ENCODE measurements at places on chromosomes 12 and 14. TPM values are rescaled to one million over a fixed set of nuclear protein-coding genes. Genes with fewer than 3 reads are reported as not detected.

MYG1 gene
- 49.8 TPM for total RNA-seq

GPR132 gene
- total RNA-seq, result under 0.01 TPM

ETFBKMT gene
- 2.5 TPM for total RNA-seq

MYRFL gene
- not detected for total RNA-seq

CPNE8 gene
- total RNA-seq, result not detected

- DNase-seq, result peak; percentile 95
These were observed at the start of gene MARK3 for GRCh38 chr14:103385152-103385928. MARK3 (plus strand) TSS chr14:103385415; CDS start chr14:103386030, 615 bp downstream.

DNA sequence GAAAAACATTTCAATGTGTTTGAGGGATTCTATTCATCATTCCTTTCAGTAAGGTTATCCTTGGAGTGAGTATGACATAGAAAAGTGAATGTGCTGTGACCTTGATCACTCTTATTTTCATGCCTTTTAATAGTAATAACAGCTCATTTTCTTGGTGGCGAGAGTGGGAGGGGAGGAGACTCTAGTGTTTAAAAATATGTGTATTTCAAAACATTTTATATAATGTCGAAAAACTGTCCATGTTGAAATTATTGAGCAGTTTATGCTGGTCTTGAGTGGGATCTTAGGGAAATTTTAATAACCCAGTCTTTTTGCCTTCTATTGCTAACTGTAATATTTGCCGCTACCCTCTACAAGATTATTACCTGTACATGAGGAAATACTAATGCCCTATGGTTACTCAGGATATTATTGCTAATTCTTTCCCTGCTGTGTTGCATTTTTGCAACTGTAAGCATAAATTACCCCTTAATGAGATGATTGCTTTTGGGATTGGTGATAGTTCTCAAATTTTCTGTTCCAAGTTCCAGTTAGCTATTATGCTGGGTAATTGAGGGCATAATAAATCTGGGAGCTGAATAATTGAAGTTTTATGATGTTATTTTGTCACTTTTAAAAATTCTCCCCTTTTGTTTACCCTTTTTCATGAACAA lies 21.9 kb downstream of the ATF7IP start:
- no peak for DNase-seq

- no peak for DNase-seq
These were observed 717 bp downstream of the WNT10B start for GRCh38 chr12:48970702-48971334.

DNA sequence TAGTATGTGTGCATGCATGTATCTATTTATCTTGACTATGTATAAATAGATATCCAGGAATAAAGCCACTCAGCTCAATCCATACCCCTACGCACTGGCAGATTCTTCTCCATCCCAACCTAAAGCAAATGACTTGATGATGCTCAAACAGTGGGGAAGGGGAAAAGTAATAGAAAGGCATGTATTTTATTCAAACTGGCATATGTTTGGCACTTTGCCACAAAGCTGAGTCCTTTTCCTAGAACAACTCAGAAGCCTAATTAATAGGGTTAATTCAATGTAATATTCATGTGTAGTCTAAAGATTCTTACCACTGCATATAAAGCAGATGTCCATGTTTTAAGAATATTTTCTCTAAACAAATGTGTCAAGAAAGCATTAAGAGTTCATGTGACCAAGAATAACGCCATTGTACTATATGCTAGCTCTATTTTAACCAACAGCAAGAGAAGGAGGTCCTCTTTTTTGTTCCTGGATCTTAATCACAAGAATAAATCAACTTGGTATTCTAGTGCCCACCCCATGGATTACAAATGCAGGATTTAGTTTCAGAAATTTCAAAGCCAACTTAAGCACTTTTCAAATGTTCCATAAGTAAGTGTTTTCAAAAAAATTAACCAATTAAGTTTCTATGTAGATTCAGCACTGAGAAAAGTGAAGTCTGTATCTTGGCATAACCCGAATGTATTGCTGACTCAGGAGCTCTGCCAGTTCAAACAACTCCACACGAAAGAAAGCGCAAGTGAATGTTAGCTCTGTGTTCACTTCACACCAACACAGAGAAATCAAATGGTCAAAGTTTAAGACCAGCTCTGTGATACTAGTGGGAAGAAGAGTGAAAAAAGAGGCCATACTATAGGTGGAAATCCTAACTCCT lies 233.6 kb downstream of the MED13L start:
- no peak for DNase-seq

GRCh38 chr12:69898236-69898635 lies 73.2 kb downstream of the MYRFL start:
- DNase-seq, result peak; percentile 46

DNA sequence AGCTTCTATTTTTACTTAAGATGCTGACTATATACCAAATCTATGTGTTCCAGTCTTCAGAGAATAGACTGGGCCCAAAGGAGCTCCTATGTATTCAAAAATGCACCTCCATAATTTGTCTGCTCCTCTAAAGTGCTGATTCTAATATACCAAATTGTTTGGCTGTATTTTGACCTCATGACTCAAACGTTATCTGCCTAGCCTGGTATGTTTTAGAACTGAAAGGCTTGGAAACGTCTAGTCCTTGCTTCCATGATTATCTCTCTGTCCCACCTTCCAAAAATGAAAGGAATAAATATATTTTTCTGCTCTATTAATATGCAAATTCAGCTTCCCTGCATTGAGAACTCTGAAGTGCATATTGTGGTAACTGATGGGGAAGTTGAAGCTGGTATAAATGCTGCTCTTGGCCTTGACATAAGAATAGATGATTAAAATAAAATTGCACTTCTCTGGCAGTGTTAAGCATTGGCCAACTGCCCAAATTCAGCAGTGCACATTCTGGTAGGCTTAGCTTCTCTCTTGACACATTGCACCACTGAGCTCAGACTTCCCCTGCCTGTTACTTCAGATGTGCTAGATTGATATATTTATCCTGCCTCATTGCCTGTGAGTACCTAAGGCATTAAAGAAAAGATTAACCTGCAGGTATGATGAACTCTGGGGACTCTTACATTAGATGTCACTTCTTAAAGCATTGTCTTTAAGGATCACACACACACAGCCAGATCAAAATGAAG lies 882.3 kb downstream of the RPS29 start:
- DNase-seq, result no peak

GRCh38 chr12:105076098-105076497 lies 8.2 kb downstream of the ALDH1L2 start:
- DNase-seq, result peak; percentile 71

DNA sequence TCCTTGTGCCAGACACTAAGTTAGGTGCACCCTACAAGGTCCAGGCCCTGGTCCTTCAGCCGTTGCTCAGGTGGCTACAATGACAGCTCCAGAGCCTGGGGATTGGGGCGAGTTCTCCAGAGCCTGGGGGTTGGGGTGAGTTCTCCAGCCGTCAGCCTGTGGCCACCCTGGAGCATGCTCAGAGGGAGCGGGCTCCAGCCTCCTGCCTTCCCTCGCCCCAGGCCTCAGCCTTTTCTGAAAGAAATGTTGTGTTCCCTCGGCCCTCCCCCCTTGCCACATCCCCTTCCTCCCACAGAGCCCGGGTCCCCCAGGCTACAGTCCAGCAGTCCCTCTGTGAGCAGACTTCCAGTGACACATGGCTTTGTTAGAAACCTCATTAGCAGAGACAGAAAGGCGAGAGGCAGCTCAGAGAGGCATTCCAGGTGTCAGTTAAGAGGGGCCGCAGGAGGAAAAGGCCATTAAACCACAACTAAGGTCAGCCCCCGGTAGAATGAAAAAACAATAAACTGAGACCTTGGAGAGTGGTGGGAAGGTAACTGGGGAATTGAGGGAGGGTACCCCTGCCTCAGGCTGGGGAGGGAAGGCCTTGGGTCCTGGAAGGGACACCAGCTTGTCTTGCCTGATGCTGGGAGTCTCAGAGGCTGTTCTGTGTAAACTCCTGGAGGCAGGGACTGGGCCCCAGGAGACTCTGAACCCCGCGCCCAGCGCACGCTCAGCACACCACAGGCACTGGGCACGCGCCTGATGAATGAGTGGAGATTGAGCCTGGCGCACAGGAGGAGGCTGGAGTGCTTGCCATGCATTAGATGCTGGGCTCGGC lies 23.1 kb upstream of the COL2A1 start:
- no peak for DNase-seq

DNA sequence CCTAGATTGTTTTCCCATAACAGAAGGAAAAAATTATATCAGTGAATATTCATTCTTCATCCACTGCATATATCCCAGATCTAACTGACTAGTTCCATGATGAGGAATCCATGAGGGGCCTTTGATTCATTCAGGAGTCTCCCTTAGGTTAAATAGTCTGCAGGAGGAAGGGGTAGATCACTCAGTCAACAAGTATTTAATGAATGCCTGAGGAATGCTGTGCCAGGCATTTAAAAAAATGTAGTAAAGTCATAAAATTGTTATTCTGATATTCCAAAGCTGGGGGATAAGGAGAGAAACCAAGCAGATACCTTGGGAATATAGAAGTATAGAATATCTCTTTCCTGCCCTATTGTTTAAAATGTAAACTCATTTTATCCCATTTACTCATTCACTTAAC lies 216.2 kb upstream of the CAND1 start:
- no peak for DNase-seq

GRCh38 chr12:98803468-98804209 lies 158.5 kb downstream of the APAF1 start:
- DNase-seq, result peak; percentile 5

DNA sequence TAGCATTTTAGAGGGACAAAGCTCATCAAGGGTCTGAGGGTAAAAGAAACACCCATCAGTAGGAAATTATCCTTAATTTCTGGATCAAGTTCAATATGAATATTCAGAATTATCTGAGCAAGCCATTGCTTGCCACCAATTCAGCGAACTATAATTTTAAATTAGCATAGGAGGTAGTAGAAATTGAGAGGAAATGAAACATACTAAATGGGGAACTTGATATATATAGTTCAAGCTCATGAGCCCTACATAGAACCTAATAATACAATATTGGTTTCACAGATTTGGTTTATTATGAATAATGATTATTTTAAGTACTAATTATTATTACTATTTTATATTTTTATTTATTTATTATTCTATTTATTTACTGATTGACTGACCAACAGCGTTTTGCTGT lies 42.1 kb upstream of the GXYLT1 start:
- no peak for DNase-seq

- DNase-seq, result peak; percentile 30
These were observed 32.9 kb downstream of the LGR5 start for GRCh38 chr12:71472441-71472911.

- peak; percentile 2 for DNase-seq
These were observed 27.7 kb upstream of the BBS10 start for GRCh38 chr12:76375939-76376338.

DNA sequence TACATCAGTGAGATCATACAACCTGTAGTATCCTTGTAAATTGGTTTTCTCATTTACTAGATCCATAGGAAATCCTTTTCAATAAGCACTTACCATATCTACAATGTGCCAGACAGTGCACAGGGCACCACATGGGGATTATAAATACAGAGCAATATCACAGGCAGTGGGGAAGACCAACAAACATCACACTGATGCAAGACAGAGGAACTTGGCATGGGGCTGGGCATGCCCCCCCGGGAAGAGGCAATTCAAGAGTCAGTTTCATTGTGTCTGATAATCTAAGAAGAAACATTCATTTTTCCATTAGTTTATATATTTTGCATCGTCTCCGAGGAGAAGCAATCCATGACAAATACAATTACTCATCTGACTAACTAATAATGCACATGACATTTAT lies 16.2 kb downstream of the NT5DC3 start:
- DNase-seq, result peak; percentile 15
